ENCODE measurements at places on chromosomes 5 and 9. TPM values are rescaled to one million over a fixed set of nuclear protein-coding genes. Genes with fewer than 3 reads are reported as not detected.

Gene FSD1L
- total RNA-seq: 1.8 TPM

Gene DND1
- 0.75 TPM for total RNA-seq

Gene ASPN
- 0.34 TPM for total RNA-seq

Gene PCDHAC1
- total RNA-seq: 0.27 TPM

Gene CCL21
- total RNA-seq: 35.0 TPM

Gene TMEM161B
- 17.7 TPM for total RNA-seq

Gene TXNDC8
- total RNA-seq: not detected

Gene SPATA31A3
- total RNA-seq: not detected

Gene SOHLH1
- not detected for total RNA-seq

Gene NTNG2
- 0.95 TPM for total RNA-seq

Gene SEMA5A
- 3.9 TPM for total RNA-seq

Gene HSPA5
- 166 TPM for total RNA-seq

Gene PAEP
- not detected for total RNA-seq

Gene ZNF658
- total RNA-seq: 6.9 TPM

Gene FRMD3
- total RNA-seq: 0.27 TPM

Gene CXCL14
- total RNA-seq: 23.1 TPM

Gene SAP30L
- total RNA-seq: 32.0 TPM

Gene LVRN
- 2.9 TPM for total RNA-seq

Gene CPEB4
- 33.2 TPM for total RNA-seq

Gene MSH3
- total RNA-seq: 12.5 TPM

Gene S1PR3
- total RNA-seq: 4.2 TPM

Gene OR1L8
- not detected for total RNA-seq

Gene NREP
- total RNA-seq: 8.0 TPM

Gene DNAJC21
- 24.8 TPM for total RNA-seq

Gene SMARCA2
- total RNA-seq: 93.3 TPM

Gene CERCAM
- 2.2 TPM for total RNA-seq

Gene PRDM9
- total RNA-seq: not detected

Gene UBE2B
- 50.0 TPM for total RNA-seq

Gene ASTN2
- 1.9 TPM for total RNA-seq

Gene OLFM1
- total RNA-seq: 8.2 TPM

Gene ALDH7A1
- 35.9 TPM for total RNA-seq

Gene ADGRD2
- total RNA-seq: not detected

Gene B4GALT1
- total RNA-seq: 42.3 TPM

Gene IL9
- total RNA-seq: not detected

Gene ELAVL2
- total RNA-seq: 0.29 TPM

Gene PCSK5
- total RNA-seq: 33.8 TPM

Gene TMC1
- total RNA-seq: not detected
